MV-4-11 (cell line): ENCODE measurements at places on chromosomes 6 and 20.

GRCh38 chr6:162442687-162443086 lies 284.9 kb downstream of the PRKN start:
- no peak for DNase-seq

- no peak for DNase-seq
Measured at GRCh38 chr6:1233924-1234323, 78.0 kb upstream of the FOXQ1 start.

GRCh38 chr20:37725855-37726254 lies 32.0 kb downstream of the CTNNBL1 start:
- DNase-seq, result no peak

DNA sequence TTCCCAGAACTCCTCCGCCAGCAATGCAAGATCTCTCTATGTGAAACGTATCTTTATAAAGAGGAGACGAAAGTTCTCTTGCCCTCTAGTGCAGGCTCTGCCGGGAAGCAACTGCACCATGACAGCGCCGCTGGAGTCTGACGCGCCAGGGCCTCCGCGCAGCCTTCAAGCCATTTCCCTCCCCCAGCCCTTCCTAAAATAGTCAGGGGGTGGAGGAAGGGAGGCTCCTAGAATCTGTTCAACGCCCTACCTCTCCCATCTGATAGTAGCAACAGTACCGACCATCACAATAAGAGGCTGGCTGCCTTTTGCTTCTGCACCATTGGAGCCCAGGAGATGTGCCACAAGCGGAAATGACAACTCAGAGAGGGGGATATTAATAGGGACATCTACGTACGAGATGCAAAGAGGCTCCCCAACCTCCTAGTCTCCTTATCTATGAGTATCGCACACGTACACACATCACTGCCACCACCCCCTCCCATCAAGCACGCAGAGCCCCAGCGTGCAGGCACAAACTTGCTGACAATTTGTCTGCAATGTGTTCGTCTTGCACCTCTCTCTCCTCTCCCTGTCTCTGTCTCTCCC lies 1.0 kb downstream of the SYNE1 start:
- no peak for DNase-seq
